CD4-positive, alpha-beta T cell treated with Interleukin-10 for 1 hour (primary cell): ENCODE measurements at places on chromosomes 12 and 14.

DNA sequence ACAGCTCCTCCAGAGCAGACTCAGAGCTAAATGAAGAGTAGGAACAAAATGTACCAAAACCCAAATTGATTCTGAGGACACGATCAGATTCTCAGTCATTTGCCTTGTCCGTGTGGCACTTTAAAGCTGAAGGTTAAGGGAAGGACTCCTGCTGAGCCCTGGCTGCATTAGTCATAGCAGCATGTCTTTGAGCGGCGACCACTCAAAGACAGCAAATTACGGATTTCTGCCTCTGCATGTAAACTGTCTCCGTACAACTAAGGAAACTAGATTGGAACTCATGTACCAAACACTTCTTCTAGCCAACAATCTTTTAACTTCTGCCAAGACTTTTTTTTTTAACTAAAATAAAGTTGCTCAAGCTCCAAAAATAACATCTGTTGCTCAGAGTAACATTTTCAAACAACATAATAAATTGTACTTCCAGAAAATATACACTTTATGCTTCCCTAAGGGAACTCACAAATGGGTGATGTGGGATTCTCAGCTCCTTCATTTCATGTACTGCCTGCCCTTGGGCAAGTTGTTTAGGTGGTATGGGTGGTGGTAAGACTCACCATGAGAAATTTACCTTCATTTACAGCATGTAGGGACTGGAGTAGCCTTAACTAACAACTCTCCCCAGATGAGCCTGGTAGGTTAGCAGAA is 56.1 kb downstream of the RERG start:
- no peak for DNase-seq

GRCh38 chr14:56731187-56731586 is 79.1 kb downstream of the OTX2 start:
- DNase-seq, result no peak

- no peak for DNase-seq
These were observed 90.9 kb upstream of the CPM start for GRCh38 chr12:69023840-69024239.

DNA sequence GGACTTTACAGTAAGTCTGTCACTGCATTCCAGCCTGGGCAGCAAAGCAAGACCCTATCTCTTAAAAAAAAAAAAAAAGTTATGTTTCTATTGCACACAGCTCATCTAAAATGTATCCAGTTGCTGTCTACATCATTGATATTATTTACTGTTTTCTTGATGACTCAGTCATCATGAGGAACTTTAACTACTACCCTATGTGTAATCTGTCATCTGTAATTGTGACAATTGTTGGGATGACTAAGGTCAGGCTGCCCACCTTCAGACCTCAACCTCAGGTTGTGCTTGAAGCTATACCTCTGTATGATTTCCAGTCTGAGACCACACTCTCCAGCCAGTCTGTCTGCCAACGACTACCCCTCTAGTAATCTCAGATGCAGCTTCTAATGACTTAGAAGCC is 15.3 kb downstream of the PPP1R13B start:
- DNase-seq, result no peak

DNA sequence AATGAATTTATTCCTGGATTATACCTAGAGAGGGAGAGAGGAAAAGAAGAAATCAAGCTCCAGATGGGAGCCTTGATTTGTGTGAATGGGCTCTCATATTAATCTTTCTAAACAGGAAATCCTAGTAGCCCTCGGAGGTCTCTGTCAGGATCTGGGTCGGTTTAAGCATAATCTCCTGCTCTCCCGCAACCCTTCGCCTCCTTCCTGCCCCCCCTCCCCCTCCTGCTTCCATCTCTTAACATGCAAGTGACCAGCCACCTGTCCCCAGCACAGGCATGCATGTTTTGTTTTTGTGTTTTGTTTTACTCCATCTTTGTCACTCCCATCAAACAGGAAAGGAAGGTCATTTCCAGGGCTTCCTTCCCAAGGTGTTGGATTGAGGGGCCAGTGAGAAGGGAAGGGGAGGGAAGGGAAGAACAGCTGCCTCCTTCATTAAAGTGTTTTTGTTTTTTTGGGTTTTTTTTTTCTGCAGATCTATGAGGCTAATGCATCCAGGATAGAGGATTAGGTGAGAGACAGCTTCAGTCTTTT is 4.8 kb upstream of the KCNA5 start:
- DNase-seq, result no peak

- no peak for DNase-seq
These were observed 71.8 kb upstream of the BCAT1 start for GRCh38 chr12:25020621-25021243.

- DNase-seq, result no peak
These were observed 25.6 kb downstream of the ELK3 start for GRCh38 chr12:96219700-96220206.

DNA sequence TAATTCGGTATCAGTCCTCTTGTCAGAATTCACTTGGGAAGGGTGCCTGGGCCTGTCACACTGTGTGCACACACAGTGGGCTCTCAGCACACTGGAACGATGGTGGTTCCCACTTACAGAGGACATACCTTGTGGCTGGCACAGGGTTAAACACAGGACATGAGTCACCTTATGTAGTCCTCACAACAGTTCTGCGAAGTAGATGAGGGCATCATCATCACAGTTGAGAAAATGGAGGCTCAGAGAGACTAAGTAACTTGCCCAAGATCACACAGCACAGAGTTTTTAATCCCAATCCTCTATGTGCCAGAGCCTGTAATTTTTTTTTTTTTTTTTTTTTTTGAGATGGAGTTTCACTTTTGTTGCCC is 90.7 kb downstream of the NINJ2 start:
- no peak for DNase-seq

DNA sequence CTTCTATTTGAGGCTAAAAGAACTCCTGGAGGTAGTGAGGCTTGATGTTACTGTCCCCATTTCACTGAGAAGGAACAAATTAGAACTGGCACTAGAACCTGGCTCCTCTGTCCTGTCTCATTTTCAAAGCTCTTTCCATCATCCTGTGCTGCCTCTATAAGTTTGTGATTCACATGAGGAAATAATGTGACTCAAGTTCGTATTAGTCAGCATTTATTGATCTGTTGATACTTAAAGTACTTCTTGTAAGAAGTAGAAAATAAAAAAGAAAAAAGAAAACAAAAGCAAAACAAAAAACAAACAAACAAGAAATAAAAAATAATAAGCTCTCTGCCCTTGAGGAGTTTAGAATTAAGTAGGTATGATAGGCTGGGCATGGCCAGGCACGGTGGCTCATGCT is 2.3 kb upstream of the ESPL1 start:
- no peak for DNase-seq

GRCh38 chr12:115543269-115543668 is 734.2 kb downstream of the MED13L start:
- no peak for DNase-seq
